ENCODE measurements at places on chromosomes 16 and 17.

- DNase-seq = no peak
These were observed 1.2 kb downstream of the MYH11 start for GRCh38 chr16:15855704-15856003.

DNA sequence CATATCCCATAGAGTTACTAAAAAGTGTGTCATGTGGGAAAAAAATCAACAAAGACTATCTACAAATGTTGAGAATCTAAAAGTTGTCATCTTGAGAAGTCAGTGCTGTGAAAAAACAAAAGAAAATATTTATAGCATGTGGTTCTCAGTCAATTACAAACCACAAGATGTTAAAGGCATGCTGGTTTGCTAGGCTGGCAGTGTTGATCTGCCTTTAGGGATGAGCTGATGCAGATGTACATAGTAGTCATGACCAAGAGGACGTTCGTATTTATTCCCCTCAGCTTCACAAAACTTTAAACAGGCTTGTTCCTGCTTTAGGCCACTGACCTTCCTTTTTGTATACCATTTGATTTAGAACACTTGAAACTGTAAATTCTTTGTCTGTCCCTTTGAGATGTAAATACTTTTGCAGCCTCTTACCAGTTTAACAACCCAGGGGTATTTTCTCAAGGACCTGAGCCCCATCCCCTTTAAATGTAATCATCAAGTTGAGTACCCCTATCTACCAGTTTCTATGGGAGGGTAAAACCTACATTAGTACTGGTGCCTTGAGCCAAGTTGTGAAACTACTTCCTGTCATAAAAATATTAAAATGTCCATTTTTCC lies 446.6 kb downstream of the KCNJ18 start:
- no peak for DNase-seq

- no peak for DNase-seq
These were observed 8.5 kb downstream of the ST6GALNAC1 start for GRCh38 chr17:76635039-76635438.

DNA sequence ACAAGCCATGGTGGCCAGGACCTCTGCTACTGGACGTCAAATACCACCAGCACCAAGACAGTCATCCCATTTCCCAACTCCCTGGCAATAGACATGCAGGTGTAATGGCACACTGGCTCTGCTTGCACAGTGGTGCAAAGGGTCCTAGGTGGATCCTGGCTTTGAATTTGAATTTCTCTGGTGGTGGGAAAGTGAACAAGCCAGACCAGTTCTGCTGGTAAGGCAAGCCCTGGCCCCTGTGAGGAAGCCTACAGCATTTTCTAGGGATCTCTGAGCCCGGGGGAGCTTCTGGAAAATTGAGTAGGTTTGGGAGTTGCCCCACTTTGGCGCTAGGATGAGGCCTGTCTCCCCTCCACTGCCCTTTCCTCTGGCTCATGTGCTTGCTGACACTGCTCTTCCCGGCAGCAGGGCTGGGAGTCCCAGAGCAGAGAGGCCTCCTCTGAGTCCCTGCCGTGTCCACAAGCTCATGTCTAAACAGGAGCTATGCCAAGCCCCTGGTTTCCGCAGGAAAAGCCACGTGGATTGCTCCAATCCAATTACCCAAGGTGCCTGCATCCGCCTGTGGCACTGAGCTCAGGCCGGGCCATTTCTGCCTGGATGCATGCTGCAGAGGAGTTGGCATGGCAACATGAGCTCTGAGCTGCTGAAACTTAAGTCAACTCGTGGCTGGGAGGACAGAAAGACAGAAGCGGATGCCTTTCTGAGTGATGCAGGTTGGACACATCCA lies 67.0 kb downstream of the PRMT7 start:
- no peak for DNase-seq

- no peak for DNase-seq
These were observed at the start of gene SLC16A11 for GRCh38 chr17:7043497-7044198. Gene SLC16A11, minus strand, starts transcription at chr17:7044092. Its CDS starts 579 bp downstream, at chr17:7043513.

- DNase-seq = no peak
These were observed 17.5 kb downstream of the EMC8 start for GRCh38 chr16:85781695-85782370.

GRCh38 chr16:11784038-11784369 lies 13.1 kb downstream of the ZC3H7A start:
- DNase-seq = no peak

DNA sequence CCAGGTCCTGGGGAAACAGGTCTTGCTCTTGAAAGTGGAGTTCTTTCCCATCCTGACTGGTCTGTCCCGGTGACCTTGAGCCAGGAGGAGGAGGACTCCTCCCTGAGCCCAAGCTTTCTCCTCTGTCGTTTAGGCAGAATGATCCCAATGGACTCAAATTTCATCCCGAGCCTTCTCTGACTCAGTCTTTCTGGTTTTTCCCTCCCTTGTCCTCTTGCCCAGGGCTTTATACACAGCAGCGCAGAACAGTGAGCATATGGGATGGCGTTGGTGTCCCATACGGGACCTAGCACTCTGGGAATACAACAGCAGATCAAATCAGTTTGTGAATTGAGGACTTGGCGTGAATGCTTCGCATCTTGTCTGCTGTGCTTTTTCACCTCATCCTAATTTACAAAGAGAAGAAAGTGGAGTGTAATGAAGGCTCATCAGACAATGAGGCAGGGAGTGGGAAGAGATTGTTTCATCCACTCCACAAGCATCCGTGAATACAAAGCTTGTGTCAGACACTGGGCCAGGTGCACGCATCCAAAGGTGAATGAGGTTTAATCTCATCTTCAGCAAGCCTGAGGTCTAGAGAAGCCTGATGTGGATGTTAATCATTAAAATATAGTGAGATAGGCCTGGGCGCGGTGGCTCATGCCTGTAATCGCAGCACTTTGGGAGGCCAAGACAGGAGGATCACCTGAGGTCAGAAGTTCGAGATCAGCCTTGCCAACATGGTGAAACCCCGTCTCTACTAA lies 1.1 kb upstream of the XYLT1 start:
- DNase-seq = no peak

DNA sequence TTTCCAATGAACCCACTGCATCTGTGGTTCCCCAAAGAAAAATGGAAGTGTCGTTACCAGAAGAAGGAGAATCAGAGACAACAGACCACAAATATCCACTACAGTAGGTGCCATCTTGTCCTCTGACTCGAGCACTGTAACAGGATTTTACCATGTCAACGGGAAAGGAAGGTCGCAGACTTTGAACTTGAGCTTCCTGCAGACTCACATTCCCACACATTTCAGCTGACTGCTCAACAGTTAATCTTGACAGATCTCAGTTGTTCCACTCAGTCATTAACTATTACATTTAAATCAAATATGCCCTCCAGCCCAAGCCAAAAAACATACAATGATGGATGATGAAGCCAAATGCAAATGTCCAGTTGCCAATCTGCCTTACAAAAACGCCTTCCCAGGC lies 37.0 kb downstream of the GAS7 start:
- no peak for DNase-seq

Data from A549 (cell line).